Suppressor macrophage (primary cell): ENCODE measurements at places on chromosomes 5 and 9.
A peak's percentile ranks its signal among the peaks of the same experiment; 100 is the strongest.

DNA sequence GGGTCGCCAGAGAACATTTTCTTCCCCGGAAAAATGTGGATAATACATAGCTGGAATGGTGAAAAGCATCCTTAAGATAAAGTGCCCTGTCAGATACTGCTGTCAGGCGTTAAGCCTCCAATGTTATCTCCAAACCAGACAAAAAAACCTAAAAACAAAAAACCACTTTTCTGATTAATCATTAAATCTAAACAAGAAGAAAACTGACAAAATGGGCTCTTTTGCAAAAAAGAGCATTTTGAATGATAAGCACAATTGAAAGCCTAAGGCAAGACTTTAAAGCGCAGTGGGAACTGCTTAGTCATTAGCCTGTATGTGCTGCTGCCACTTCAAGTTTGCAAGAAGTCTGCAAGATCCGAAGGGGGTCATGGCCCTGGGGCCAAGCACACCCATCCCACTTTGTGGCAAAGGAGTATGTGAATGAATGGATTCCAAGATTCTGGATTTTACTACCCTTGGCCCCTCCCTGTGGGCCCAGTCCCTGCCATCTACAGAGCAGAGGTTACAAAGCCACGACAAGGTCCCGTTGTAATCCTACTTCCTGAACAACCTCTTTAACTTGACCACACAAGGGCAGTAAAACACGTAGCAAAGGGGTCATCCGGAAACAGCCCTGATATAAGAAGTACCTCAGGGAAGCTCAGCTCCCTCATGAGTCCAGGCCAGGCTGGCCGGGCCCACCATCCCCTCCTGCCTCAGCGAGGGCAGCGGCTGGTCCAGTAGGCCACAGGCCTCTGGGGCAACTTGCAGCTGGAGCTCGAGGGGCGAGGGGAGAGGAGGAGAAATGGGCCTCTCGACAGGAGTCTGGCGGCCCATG lies 29.7 kb downstream of the SHB start:
- peak; percentile 55 for DNase-seq

GRCh38 chr9:115671236-115671962 lies 482.2 kb upstream of the PAPPA start:
- DNase-seq = no peak

DNA sequence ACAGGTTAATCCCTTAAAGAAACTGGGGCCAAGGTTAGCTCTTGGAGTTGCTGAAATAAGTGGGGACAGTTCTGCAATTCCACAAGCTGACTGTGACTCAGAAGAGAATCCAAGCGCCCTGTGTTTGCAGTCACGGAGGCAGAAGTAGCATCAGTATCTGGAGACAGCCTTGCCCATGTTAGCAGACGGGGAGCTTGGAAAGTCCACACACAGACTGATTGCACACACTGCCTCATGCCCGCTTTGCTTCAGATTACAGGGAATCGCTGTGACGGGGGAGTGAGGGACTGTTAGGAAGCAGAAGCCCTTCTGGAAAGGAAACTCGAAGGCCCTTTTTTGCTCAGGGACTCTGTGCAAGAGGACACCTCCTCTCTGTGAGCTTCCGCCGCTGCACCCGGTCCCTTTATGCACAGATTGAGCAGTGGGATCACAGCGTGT lies 30.9 kb upstream of the PPP1R26 start:
- no peak for DNase-seq

DNA sequence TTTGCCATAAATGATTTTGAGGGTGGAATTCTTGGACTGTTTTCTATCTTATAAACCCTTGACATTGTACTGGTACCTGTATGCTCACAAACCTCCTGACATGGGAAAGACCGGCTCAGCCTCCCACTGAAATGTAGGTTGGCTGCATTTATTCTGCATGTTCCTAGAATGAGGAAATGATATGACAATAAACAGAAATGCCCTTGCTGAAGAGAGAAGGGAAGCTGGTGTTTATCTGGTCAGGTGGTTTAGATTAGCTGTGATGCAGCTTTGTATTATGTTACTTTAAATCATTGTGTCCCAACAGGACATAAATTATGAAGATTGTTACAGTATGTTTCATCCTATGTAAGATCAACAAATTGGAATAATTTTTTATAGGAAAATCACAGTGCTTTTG lies 23.1 kb upstream of the CATSPER3 start:
- peak; percentile 7 for DNase-seq

- DNase-seq = peak; percentile 60
Measured at GRCh38 chr9:134925011-134925511, 7.3 kb upstream of the FCN1 start.

- DNase-seq = no peak
Measured at GRCh38 chr9:80285326-80285725, 713.6 kb downstream of the TLE4 start.

- DNase-seq = no peak
Measured at GRCh38 chr5:75363726-75364495, 26.9 kb downstream of the HMGCR start.

DNA sequence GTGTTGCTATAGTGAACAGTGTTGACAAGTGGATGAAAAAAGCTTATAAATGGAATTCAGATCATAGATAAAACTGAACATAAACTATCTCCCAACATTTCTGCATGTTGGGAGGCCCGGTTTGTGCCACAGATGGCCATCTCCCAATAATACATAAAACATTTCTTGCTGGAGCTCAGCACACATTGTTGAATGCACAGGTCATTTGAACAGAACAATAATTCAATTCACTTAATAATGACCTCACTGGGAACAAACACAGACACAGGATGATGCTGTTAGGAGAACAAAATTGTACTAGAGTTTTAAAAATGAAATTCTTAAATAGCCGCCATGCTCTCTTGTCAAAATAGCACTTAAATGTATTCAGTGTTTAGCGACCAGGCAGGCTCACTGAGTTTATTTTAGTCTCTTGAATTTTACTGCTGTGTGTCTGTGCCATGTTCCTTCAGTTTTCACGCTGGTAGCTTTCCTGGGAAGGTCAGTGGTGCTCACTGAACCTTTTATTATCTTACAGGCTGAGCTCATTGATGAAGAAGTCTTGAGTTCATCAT lies 85.0 kb upstream of the SSBP2 start:
- no peak for DNase-seq

GRCh38 chr5:150068472-150068871 lies 17.9 kb downstream of the CSF1R start:
- peak; percentile 53 for DNase-seq

DNA sequence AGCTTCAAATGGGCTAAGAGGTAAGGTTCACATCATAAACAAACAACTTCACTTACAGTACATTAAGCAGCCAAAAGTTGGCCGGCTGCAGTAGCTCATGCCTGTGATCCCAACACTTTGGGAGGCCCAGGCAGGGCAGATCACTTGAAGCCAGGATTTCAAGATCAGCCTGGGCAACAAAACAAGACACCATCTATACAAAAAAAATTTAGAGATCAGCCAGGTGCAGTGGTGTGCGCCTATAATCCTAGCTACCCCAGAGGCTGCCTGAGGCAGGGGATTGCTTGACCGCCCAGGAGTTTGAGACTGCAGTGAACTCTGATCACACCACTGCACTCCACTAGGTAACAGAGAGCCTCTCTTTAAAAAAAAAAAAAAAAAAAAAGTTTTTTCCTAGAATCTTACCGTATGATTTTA lies 16.9 kb downstream of the UBTD2 start:
- no peak for DNase-seq

GRCh38 chr9:12194731-12195130 lies 498.5 kb upstream of the TYRP1 start:
- DNase-seq = no peak

DNA sequence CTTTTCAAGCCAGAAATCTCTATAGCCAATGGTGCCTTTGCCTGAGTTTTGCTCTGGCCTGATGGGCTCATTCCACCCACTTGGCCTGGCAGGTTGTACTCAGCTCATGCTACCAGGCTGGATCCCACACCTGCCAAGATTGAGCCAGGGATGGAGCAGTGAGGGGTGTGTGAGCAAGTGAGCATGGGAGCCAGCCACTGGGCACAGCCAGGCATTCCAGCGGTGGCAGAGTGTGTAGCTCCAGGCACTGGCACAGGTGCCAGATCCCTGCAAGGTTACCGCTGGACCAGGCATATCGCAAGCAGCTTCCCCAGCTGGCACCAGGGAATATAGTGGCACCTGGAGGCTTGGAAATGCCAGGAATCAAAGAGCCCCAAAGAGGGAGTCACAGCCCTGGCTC lies 2395.6 kb upstream of the C9orf72 start:
- DNase-seq = no peak

GRCh38 chr5:175489693-175490443 lies 11.5 kb downstream of the SFXN1 start:
- no peak for DNase-seq

DNA sequence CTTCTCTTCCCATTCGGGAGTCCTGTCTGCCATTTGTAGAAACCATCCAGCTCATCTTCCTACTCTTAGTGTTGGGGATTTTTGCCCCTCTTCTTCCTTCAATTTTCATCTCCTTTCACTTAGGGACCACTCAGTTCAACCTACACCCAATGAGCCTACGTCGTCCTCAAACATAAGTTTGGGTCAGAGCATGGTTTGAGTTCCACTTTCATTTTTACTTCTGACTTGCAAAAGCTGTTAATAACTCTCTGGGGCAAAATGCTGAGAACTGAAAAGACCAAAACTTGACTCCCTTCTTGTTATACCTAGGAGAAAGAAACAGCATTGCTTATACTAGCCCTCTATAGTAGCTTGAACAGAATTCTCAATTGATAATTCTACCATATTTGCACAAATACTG lies 381.5 kb upstream of the MPDZ start:
- no peak for DNase-seq

DNA sequence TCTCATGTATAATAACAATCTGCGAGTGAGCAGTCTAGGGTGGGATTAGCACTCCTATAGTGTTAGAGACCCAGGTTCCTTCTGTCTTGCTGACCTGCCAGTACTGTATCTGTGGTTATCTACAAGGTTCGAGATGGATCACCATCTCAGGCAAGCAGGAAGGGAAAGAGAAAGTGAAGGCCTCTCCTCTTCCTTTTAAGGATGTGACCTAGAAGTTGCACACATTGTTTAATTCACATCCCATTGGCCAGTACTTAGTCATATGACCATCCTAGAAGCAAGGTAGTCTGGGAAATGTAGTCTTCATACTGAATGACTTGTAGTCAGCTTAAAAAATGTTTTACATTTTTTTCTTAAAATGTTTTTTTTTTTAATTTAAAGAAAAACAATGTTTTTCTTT lies 168.6 kb downstream of the CARTPT start:
- DNase-seq = peak; percentile 39

DNA sequence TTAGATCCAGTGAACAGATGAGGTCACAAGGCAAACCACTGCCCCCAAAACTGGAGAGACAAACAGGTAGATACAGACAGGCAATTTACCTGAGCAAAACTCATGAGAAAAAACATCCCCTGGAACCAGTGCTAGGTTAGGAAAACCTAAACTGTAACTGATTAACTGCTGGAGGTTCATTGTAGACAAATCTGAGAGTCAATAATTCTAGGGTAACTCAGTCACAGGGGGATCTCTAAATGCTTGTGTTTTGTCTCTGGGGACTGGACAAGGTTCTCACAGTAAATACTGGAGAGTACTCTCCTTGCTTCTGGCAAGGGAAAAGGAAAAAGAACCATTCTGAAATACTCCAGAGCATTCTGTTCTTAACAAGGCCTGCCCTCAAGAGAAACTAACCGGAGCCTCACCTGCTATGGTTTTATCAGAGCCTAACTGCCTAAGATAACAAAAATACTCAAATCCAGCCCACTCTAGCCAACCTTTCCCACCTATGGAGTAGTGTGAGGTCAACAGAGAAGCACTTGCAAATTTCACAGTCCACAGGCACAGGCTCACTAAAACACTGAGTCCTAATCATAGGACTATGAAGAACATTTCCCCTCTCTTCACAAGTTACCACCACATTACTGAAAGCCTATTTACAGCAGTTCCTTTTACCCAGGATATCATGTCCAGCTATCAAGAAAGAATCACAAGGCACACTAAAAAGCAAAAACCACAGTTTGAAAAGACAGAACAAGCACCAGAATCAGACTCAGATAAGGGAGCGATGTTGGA lies 139.9 kb upstream of the ACOT12 start:
- DNase-seq = peak; percentile 43

GRCh38 chr5:80620211-80620610 lies 34.2 kb upstream of the MSH3 start:
- DNase-seq = peak; percentile 70

- DNase-seq = no peak
Measured at GRCh38 chr5:110053824-110054223, 364.1 kb downstream of the MAN2A1 start.

- DNase-seq = no peak
Measured at GRCh38 chr5:62606878-62607277, 28.3 kb downstream of the LRRC70 start.

- no peak for DNase-seq
Measured at GRCh38 chr5:103901885-103902284, 339.3 kb upstream of the NUDT12 start.

DNA sequence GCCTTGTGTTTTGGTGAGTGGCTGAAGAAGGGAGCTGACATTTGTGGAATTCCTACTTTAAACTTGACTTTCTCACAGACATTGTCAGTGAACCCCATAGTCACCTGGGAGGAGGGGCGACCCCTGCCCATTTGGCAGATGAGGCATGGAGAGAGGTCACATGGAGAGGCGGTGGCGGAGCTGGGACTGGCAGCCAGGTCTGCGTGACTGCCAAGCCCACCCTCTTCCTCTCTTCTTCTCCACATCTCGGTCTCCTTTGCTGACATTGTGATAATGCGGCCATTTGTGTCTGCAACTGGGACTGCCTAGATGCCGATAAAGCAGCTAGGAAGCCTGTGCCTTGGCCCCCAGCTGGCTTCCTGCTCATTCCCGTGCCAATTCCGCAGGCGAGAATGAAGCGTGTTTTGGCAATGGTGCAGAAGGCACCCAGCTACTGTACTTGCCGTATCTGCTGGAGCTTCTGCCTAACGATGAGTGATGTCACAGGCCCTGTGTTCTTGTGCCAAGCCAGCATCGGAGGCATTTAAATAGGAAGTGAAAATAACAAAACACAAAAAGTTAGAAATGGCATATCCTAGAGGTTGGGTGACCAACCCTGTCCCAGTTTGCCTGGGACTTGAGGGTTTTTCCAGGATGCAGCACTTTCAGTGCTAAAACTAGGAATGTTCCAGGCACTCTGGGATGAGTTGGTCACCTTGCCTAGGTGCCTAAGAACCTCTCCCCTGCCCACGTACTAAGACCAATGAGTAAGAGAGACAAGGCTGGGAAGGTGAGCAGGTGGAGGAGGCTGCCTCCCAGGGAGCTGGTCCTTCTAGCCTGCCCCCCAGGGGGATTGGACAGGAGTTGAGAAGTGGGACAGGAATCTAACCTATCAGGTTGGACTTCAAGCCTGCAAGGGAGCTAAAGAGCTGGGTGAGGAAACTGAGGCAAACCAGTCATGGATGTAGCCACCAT lies 23.6 kb downstream of the OLFML2A start:
- peak; percentile 89 for DNase-seq

- peak; percentile 91 for DNase-seq
Measured at GRCh38 chr9:72592502-72593403, 71.3 kb downstream of the TMC1 start.

GRCh38 chr9:70390933-70391341 lies 23.5 kb downstream of the KLF9 start:
- peak; percentile 81 for DNase-seq

DNA sequence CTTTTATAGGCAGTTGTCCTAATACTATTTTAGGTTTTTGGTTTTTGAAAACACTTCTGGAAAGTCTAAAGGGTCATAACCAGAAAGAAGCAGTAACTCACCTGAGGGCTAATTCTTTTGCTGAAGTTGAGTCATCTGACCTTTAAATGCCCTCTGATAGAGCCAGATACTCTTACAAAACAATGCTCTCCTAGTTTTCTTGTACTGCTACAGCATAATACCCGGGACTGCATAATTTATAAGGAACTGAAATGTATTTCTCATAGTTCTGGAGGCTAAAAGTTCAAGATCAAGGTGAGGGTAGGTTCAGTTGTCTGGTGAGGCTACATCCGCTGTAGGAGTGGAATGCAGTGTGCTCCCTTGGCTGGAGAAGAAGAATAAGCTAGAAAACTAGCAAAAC lies 670.3 kb downstream of the TLE4 start:
- DNase-seq = no peak
